ENCODE measurements at places on chromosomes 7 and 10.

- no peak for DNase-seq
Measured at GRCh38 chr10:133235932-133236331, 1.7 kb upstream of the VENTX start.

GRCh38 chr10:14667280-14667679 lies 107.4 kb downstream of the FAM107B start:
- no peak for DNase-seq

DNA sequence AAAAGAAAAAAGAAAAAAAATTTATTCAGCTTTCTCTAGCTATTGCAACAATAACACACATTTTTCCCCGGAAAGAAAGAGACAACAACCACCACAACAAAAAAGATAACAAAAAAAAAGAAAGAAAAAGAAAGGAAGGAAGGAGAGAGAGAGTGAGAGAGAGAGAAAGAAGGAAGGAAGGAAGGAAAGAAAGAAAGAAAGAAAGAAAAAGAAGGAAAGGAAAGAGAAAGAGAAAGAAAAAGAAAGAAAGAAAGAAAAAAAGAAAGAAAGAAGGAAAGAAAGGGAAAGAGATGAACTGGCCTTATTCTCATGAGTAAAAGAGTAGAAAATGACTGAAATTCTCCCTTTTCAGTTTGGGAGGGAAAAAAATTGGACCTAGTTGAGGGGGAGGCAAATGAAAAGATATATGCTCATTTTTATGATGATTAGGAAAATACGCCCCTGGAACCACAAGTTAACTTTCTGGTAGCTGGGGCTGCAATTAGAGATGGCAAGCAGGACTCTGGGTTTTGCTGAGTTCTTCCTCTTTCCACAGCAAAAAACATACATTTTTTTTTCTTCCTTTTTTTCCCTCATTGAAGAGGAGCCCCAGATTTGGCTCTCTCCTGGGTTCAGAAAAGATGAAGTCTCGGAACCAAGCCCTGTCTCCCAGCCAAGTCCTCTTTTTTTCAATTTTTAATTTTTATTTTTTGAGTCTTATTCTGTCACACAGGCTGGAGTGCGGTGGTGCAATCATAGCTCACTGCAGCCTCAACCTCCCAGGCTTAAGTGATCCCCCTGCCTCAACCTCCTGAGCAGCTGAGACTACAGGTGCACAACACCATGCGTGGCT lies 12.6 kb upstream of the PRDX3 start:
- DNase-seq, result no peak

DNA sequence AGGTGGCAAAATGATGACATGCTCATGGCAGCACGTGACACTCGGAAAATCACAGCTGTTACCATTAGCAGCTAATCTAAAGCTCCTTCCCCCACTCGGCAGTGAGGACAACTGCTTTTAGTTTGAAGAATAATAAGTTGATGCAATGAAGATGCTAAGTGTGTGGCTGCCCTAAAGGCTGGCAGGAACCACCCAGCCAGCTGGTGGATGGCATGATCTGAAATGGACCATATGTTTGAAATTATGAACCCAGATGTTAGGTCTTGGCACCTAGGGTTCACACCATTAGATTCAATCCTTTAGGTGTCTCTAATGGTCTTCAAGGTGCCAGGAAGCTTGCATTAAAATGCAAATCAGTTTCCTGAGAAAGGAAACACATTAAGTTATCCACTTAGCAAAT lies 230.1 kb downstream of the WDR11 start:
- no peak for DNase-seq

GRCh38 chr7:100400656-100401055 lies 27.4 kb downstream of the PILRA start:
- DNase-seq, result no peak

DNA sequence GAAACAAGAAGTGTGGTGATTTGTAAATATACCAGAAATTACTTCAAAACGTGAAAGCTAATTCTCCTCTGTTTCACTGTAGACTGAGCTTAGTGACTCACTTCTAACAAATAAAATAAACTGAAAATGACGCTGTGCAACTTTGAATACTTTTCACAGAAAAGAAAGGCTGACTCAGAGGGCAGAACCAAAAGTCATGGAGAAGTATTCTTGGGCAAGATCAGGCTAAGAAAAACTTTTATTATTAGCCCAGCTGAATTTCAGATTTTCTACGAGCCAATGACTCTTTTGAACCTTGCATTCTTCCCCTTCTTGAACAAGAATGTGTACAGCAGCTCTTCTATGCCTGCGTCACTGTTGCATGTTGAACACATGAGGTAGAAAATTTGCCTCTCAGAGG lies 527.3 kb upstream of the GHITM start:
- no peak for DNase-seq

DNA sequence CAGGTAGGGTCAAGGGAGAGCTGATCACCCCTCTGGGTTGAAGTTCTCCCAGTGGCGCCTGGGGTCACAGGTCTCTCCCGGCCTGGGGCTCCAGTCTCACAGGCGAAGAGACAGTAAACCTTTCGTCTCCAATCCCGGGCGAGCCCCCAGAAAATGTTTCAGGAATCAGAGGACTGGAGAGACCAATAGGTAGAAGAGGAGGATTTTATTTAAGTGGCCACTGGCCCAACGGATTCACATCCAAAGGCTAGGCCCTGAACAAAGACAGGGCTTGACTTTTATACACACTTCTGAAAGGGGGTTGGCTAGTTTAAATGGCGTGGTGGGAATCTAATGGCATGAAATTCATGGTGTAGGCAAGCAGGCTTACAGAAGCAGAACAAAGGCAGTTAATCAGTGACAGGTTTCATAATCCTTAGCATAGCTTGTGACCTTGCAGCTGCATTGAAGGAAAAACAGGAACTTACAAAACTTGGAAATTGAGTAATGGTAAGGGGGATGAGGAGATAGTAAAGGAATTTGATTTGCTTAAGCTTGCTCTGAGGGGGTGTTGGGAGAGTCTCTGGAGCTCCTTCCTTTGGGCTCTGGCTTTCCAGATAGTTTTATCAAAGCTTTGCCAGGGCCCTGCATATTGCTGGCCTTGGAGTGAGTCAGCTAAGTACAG lies 105.5 kb downstream of the TRIM24 start:
- no peak for DNase-seq

DNA sequence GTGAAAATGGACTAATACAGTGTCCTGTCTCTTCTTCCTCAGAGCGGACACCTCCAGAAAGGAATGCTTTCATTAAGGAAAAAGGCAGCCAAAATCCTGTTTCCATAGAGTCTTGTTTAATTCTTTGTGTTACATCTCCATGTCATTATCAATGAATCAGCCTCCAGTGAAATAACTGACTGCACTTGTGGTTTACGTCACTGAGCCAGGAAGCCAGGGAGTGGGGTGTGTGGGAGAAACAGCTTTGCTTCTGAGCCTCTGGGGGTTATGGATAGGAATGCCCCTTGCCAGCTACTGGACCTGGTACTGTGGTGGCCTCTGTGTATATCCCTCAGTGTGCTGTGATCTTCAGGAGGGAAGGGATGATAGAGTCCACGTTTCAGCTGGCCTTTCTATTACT lies 416.8 kb downstream of the GALNT17 start:
- no peak for DNase-seq

GRCh38 chr7:45583296-45583695 lies 9.1 kb downstream of the ADCY1 start:
- DNase-seq, result no peak

DNA sequence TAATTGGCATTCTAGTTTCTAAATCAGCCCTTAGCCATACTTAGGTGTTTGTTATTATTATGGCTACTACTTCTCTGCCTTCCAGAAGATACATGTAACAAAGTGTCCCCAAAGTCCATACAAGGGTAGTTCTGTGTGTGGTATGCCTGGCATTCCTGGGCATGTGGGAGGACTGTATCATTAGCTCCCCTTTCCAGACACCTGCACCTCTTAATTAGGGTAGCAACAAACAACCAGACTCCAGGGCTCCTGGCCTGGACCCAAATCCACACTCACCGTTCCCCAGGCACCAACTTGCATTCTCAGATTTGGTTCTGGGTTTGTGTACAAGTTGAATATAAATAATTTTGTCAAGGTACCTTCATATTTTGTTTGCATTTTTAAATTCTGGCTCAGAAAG lies 15.5 kb upstream of the CALD1 start:
- no peak for DNase-seq

- DNase-seq, result no peak
Measured at GRCh38 chr10:88383276-88383675, 199.8 kb downstream of the RNLS start.

- DNase-seq, result no peak
Measured at GRCh38 chr10:97518301-97519043, 19.7 kb downstream of the UBTD1 start.

GRCh38 chr7:97126483-97127171 lies 9.1 kb downstream of the SDHAF3 start:
- no peak for DNase-seq

GRCh38 chr7:19698331-19698730 lies 10.5 kb downstream of the POLR1F start:
- DNase-seq, result no peak

DNA sequence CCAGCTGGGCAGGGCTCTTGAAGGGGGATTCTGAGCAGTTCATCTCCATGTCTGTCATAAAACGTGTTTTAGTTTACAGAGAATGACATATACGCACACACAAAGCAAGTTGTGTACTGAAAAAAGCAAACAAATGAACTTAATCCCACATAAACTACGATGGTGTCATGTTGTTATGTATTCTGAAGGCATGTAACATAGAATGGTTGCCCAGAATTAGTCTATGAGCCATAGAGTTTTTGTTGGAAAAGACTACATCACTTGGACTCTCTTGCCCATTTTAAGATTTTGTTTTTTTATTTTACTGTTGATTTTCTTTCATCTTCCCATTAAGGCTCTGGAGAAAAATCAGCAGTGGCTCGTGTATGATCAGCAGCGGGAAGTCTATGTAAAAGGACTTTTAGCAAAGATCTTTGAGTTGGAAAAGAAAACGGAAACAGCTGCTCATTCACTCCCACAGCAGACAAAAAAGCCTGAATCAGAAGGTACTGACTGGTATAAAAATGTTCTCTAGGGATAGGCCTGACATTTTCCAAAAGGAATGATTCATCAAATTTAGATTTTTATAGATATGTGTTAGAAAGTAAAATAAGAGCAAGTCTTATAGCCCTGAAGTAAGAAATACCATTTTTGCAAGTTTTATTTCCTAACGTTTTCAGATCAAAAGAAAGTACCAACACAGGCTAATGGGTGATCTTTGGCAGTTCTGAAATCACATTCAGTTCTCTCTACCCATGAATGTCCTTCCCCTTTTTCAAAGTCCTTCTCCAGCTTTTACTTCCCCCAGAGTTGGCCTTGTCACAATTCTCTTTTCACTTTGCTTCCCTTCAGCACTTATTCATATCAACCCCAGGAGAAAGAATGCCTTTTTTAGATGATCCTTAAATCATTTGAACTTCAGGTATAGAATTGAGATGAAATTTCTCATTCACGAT lies 18.9 kb downstream of the CEP55 start:
- DNase-seq, result no peak

- DNase-seq, result no peak
Measured at GRCh38 chr10:130921461-130921860, 390.1 kb downstream of the TCERG1L start.

DNA sequence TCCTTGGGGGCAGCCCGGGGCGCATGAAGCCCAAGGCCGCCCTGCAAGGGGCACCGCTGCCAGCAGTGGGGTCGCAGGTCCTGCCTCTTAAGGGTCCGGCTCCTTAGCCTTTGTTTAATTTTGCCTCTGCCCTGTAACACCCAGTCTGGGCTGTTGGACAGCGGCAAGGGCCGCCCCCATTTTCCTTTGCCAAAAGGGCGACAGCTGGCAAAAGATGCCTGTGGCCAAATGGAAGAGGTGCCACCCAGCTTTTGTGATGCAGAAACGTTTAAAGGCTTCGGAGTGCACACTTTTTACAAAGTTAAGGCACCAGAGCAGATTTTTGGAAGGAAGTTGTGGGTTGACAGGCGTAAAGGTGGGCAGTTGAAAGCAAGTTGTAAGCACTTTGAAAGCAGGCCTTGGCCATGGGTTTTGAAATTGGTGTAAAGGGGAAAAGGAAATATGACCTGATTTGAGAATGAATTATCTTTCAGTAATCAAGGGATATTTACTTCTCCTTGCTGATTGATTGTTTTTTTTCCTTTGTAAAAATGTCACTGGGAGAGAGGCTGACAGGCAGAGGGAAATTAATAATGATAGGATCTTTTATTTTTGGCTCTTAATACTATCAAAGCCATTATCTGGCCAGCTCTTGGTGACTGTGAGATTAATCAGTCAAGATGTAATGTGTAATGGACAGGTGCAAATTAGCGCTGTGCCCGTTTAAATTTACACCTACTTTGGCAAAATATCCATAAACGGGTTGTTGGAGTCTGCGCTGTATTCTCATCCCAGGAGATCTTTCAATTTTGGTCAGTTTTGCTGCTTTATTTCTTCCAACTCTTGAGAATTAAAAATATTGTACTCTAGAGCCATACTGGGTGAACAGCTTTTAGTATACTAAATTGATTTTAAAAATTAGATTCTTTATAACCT lies 1.2 kb downstream of the CASD1 start:
- DNase-seq, result no peak

DNA sequence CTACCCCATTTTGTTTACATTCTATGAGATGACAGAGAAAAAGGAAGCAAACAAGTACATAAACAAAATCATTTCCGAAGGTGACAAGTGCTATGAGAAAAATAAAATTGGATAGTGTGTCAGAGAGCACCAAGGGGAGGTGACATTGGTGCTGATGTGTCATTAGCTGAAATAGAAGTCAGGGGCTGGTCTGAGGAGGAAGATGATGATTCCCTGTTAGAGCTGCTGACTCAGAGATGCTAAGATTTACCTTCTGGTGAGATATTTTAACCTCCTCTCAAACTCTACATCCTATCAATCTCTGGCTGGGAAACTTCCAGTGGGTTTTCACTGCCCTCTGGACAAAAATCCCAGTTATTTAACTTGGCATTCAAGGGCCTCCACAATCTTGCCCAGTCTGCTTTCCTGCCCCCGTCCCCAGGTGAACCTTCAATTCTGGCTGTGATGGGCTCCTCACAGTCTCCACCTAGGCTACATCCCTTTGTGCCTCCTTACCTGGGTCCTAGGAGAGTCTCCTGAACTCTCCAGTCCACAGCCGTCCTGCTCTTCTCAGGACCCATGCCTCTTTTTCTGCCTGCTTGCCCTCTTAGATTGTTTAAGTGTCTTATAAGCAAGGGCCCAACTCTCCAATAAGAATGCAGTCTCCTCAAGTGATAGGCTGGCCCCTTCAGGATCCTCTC lies 26.6 kb downstream of the DUSP5 start:
- DNase-seq, result no peak

GRCh38 chr7:112192236-112193154 lies 13.7 kb downstream of the DOCK4 start:
- DNase-seq, result no peak

- no peak for DNase-seq
Measured at GRCh38 chr7:73618538-73618937, 5.8 kb downstream of the MLXIPL start.

DNA sequence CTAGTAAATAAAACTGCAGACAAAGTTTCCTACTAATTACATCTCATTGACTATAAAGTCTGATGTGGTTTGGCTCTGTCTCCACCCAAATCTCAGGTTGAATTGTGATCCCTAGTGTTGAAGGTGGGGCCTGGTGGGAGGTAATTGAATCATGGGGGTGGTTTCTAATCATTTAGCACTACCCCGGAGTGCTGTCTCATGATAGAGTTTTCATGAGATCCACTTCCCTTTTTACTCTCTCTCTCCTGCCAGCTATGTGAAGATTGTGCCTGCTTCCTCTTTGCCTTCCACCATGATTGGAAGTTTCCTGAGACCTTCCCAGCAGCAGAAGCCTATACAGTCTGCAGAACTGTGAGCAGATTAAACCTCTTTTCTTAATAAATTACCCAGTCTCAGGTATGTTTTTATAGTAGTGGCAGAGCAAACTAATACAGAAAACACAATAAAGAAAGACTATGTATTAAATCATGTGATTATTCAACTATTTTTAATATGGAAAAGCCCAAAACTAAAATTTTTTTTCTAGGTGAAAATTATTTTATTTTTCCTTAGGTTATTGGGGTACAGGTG lies 232.1 kb downstream of the FZD1 start:
- no peak for DNase-seq
